ENCODE measurements at places on chromosomes 12 and 14.

GRCh38 chr14:68282479-68283377 is 463.1 kb downstream of the RAD51B start:
- no peak for DNase-seq

- DNase-seq, result no peak
These were observed 253.9 kb downstream of the LRFN5 start for GRCh38 chr14:41860586-41860985.

- DNase-seq, result no peak
These were observed 35.3 kb downstream of the MSRB3 start for GRCh38 chr12:65313719-65314317.

- no peak for DNase-seq
These were observed 188.1 kb downstream of the SNAPC1 start for GRCh38 chr14:61950340-61950739.

GRCh38 chr12:63845726-63846125 is 1.2 kb downstream of the SRGAP1 start:
- DNase-seq, result no peak

GRCh38 chr12:105036937-105037649 is 47.2 kb downstream of the ALDH1L2 start:
- DNase-seq, result no peak

DNA sequence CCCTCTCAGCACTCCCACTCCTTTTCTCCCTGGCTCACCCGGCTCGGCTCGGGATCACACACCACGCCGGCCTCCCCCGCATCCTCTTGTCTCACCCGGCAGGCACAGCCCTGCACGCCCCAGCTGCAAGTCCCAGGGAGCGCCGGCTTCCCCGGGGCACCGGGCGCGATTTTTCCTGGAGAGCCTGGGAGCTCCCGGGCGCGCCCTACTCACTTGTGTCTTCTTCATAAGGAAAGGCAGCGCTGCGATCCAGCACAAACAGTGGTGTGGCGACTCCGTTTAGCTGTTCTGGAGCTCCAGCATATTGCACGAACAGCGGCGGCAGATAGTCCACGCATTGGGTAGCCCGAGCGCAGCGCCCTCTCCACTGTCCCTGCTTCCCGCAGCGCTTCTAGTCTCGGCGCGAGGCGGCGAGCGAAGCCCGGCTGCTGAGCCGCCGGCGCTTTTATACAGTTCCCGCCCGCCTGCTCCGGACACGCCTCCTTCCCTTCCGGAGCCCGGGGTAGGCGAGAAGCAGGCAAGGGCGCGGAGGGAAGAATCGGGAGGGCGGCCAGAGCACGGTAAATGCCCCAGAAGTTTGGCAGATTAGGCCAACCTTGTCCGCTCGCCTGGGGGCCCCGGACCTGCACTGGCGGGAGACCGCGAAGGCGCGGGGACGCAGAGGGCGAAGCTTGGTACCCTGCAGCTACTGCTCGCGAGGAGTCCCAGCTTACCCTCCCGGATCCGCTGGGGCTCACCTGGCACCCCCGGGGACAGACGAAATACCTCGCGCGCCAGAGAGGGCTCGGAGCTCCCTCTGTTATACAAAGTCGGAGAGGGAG is at the start of gene KITLG:
KITLG (minus strand) TSS at position 421 of the 821 bp plus-strand sequence; CDS start at position 228, 193 bp downstream.
- DNase-seq, result no peak

DNA sequence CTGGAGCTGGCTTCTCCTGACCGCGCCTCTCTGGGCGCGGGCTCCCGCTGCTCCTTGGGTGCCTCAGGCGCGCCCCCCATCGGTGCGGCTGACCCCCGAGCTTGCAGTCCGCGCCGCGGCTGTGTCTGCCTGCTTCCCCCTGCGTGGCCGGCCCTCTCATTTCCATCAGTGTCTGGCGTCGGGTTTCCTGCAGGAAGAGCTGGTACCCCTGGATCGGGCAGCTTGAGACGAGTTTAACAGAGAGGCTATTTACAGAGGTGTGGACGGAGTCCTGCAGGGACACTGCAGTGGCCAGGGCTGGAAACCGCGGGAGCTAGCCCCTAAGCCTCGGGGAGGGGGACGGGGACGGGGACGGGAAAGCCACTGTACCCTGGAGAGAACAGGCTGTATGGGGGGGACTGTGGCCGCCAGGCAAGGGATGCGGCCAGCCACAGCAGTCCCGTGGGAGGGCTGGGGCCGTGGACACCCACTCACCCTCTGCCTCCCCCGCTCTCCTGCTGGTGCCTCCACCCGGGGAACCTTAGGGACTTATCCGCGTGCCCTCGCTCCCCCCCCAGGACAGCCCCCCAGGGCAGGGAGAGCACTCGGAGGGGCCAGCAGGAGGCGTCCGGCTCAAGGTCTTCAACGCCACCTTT is 3.7 kb upstream of the CACNA2D4 start:
- DNase-seq, result no peak

- no peak for DNase-seq
These were observed 270.3 kb downstream of the NRXN3 start for GRCh38 chr14:78440356-78440894.

DNA sequence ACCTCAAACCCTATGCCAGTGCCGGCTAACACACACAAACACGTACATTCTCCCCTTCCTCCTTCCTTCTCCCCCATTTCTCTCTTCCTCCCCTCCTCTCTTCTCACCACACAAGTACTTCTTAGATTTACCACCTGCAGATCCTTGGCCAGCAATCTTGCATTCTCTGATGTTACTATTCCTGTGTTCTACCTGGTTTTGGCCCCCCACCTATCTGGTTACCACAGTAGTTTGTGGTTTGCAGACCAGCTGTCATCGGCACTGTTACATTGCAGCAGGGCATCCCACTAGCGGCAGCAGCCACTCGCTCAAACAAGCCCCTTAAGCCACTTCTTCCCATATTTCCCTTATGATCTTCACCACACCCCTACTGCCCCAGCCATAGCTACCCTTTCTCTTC is 3.9 kb downstream of the ABHD4 start:
- no peak for DNase-seq

GRCh38 chr14:49480053-49480760 is 106.0 kb downstream of the RPS29 start:
- DNase-seq, result no peak
